ENCODE measurements at places on chromosomes 16 and 17. TPM values are rescaled to one million over a fixed set of nuclear protein-coding genes. Genes with fewer than 3 reads are reported as not detected.

Gene KRTAP4-9
- not detected for total RNA-seq

Gene GPR142
- not detected for total RNA-seq

Gene TPSG1
- not detected for total RNA-seq

Gene MYH13
- total RNA-seq: not detected

Gene BBS2
- 38.2 TPM for total RNA-seq

Data from vein endothelial cell (primary cell).